Activated CD4-positive, alpha-beta T cell treated with anti-CD3 and anti-CD28 coated beads, Interleukin-2, amount 50 U/mL, for 16 hours (primary cell): ENCODE measurements at places on chromosomes 3 and 15.

- DNase-seq, result no peak
These were observed 26.4 kb downstream of the USP3 start for GRCh38 chr15:63530752-63531299.

GRCh38 chr3:195003006-195003892, 267.7 kb downstream of the XXYLT1 start:
- no peak for DNase-seq

- DNase-seq, result no peak
These were observed 41.4 kb upstream of the CA12 start for GRCh38 chr15:63422891-63423590.

- no peak for DNase-seq
These were observed 923 bp downstream of the SIAH2 start for GRCh38 chr3:150761831-150762661.

DNA sequence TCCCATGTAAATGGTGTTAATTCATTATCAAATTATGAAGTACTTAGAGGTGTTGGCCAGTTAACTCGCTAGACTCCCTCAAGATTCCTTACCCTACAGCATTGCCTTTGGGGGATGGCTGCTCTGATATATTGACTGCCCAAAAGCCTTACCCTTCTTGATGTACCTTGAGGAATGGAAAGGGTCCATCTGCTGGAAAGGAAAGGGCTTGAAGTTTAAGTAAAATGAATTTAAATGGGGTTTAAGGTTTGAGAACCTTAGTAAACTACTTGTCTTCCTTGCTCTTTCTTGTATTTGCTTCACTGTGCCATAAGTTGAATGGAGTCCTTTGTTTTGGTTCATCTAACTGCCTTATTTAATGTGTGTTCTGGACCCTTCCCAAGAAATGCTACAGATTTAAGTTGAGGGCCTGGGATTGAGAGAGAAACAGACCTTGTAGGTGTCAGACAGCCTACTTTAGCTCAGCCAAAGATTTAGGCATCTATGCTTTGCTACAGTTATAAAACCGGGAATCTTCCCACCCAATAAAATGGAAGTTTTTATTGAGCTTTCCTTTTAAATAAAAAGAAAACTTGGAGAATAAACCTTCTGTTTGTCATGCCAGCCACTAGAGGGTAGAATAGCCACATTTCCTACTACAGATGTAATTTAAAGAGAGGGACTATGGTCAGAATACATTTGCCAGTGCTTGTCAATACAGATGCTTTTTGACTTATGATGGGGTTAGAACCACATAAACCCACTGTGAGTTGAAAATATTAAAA, 25.3 kb downstream of the CMSS1 start:
- DNase-seq, result no peak

- DNase-seq, result no peak
These were observed 121.6 kb downstream of the NFKBIZ start for GRCh38 chr3:101970905-101971304.

DNA sequence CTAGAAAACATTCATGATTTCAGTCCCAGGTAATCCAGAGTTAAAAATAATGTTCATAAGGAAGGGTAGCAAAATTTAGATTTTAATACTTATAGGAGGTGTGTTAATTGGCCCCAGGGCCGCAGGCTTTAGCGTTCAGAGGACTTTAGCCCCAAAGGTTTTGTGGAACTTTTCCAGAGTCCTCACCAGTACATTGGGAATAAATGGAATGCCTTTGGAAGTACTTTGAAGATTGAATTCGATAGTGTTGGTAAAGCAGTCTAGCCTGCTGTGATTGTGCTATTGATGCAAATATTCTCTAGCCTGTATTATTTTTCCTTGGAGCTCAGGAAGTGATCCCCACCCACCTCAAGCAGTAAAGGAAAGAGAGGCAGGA, 137.1 kb downstream of the IGF1R start:
- no peak for DNase-seq

GRCh38 chr3:193592841-193593667, at the start of gene OPA1:
TSS of gene OPA1 (plus strand) at chr3:193593208. CDS start at chr3:193593378, 170 bp downstream.
- peak; percentile 96 for DNase-seq

GRCh38 chr3:172111163-172111562, 71.8 kb downstream of the FNDC3B start:
- no peak for DNase-seq

DNA sequence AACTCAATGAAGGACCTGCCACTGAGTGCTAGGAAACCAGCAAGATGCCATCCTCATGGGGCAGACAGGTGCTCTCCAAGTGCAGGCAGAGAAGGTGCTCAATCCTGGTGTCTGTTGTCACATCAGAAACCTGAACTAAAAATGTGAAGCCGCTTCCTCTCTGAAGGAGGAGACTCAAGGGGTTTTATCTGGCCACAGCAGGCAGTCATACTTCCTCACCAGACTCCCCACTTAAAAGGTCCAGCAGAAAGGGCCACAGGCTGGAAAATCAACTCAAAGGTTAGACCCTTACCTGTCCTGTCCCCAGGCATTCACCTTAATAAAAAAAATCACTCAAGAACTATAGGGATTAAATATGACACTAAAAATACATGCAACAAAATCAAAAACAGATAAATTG, 4.8 kb downstream of the CCDC12 start:
- no peak for DNase-seq

DNA sequence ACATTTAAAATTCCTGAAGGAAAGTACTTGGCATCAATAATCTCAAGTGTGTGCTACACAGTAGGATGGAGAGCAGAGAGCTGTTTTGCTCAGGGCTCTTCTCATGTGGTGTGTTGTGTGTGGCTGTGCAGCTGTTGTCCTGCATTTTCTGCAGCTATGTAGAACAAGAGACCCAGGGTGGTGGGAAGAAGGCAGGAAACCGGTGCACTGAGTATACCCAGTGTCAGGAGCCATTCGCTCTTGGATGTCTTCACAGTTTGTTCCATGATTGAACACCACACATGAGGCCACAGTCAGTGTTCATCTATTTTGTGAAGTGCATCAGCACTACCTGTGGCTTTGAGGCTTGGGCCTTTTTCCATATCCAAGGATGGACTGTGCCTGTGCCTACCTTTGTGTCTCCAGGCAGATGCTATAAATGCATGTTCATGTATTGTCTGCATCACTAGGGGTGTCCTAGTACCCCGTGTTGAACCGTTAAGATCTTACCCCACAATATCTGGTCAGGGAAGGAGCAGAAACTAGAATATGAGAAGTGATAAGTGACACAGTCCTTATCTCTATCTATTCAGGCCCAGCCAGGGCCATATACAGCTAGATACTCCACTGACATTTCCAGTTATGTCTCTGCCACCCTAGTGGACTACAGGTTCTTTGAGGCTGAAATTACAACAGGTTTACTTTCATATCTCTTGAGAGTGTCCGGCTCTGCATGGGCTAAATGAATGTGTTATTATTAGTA, 194.3 kb downstream of the NR2F2 start:
- no peak for DNase-seq

GRCh38 chr3:70771426-70772147, 459.1 kb upstream of the MDFIC2 start:
- DNase-seq, result peak; percentile 47

DNA sequence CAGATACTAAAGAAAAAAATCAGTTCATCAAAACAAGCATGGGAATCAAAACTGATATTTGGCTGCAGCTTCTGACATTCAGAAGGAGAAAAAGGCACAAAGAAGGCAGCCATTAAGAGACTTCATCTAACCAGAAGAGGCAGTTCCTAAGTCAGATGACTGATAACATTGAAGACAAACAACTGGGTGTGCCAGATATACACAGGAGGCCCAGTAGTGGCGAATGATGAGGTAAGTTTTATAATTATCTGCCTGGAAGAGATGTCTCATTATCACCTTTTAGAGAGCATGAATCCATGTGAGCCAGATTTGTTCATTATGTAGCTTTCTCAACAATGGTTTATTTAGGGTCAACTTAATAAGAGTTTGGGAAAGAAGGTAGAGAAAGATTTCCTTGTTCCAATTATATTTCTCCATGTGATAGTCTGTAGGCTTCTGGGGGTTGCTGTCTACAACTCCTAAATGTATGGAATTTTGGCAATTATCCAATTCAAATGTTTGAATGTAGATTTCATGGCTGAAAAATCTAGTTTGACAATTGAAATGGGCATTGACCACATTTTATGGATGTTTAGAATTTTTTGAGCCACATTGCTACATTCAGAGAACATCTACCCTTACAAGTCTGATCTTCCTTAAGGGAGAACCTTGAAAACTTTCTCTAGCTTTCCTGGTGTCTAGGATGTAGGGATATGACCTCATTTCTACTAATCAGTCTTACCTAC, 50.4 kb upstream of the RASGRF1 start:
- DNase-seq, result no peak

DNA sequence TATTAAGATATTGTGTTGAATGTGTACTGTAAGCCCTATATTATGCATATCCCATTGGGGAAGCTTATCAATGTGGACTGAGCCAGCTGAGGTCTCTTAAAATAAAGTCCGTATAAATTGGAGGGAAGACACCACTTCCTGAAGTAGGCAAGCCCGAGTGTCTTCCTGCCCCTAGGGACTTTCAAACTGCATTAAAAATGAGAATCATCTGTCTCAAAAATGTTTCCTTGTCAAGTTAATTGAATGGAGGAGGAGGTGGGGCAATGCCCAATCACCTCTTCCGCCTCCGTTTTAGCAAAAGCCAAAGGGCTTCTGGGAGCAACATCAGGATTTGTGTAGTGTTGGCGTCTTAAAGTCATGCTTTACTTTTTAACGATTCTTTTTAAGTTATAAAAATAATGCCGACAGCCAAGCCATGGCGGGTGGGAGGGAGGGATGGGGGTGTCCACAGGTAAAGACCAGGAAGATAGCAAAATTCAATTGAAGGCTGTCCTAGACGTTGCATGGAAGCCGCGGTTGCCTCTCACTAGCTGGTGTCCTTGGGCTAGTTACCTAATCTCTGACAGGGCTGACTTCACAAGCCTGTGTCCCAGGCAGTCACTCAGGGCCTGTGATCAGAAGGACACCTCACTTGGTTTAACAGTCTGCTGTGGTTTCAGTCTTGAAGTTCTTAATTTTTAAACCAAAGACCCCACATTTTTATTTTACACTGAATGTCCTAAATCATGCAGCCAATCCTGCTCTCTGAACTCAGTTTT, 524.9 kb upstream of the PROK2 start:
- no peak for DNase-seq

DNA sequence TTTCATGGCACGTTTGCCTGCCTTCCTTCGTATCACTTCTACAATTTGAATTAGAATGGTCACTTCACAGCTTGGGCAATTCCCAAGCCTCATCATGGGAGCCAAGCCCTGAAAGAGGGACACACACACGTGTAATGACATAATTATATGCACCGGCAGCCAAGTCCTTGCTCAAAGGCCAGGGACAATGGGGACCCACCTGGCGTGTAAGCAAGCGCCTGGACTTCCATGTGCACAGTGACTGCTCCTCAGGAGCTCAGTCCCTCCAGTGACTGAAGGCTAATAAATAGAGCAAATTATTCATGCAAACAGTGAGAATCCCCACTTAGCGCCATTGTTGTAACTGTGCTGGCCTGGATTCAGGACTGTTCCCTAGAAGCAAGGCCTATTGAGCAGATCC, 115.1 kb downstream of the DNAJB8 start:
- DNase-seq, result no peak

GRCh38 chr3:44761424-44762169, at the start of the genes KIAA1143 and KIF15:
TSS of gene KIAA1143 (minus strand) at chr3:44761619. CDS start at chr3:44761602, 17 bp downstream.
TSS of gene KIF15 (plus strand) at chr3:44761794. CDS start at chr3:44761866, 72 bp downstream.
- peak; percentile 97 for DNase-seq
